ENCODE measurements at places on chromosomes 1 and 21.
A peak's percentile ranks its signal among the peaks of the same experiment; 100 is the strongest.

- no peak for DNase-seq
Observed at GRCh38 chr1:246959944-246960693, 28.4 kb upstream of the AHCTF1 start.

DNA sequence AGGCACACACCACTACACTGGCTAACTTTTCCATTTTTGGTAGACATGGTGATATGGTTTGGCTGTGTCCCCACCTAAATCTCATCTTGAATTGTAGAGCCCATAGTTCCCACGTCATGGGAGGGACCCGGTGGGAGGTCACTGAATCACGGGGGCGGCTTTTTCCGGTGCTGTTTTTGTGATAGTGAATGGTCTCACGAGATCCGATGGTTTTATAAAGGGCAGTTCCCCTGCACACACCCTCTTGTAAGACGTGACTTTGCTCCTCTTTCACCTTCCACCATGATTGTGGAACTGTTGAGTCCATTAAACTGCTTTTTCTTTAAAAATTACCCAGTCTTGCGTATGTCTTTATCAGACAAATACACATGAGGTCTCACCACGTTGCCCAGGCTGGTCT lies 1.3 kb upstream of the FTCD start:
- no peak for DNase-seq

DNA sequence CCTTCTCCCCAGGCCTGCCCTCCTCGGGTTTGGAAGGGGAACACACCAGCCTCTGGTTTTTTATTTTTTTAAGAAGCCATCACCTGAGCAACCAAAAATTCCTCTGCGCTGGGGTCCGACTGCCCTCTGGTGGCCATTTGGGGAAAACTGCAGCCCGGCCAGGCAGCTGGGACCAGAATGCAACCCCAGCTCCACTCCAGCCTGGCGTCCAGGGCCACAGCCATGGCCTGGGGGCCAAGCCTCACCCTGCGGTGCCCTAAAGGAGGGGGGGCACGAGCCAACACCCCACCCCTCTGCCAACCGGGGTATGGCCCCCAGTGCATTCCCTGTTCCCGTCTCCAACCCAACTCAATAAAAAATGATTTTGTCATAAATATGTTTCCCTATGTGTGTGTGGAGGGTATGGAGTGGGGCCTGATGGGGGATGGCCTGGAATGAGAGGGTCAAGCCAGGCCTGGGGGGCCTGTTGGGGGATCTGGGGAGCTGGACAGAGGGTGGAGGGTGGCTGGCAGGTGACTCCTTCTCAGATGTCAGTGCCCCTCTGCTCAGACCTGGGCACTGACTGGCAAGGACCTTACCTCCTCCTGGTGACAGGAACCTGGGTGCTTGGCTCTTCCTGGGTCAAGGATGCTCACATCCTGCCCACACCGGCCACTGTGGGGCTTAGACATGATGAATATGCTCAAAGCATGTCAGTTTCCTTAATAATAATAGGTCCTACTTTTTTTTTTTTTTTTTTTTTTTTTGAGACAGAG lies 3.2 kb downstream of the GPR3 start:
- DNase-seq = peak; percentile 79

GRCh38 chr1:162347281-162347680 lies 29.4 kb downstream of the SPATA46 start:
- DNase-seq = no peak

DNA sequence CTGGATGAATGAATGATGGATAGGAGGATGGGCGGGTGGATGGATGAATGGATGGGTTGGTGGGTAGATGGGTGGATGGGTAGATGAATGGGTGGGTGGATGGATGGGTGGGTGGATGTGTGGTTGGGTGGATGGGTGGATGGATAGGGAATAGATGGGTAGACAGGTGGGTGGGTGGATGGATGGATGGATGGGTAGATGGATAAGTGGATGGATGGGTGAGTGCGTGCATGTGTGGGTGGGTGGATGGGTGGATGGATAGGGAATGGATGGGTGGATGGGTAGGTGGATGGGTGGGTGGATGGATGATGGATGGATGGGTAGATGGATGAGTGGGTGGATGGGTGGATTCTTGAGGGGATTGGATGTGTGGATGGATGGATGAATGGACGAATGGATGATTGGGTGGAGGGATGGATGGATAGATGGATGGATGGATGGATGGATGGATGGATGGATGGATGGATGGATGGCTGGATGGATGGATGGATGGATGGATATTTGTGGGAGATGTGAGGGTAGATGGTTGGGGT lies 68.7 kb downstream of the SDC3 start:
- no peak for DNase-seq

- DNase-seq = no peak
Observed at GRCh38 chr1:84797603-84798002, 95.4 kb downstream of the LPAR3 start.

- peak; percentile 58 for DNase-seq
Observed at GRCh38 chr1:77757603-77758002, 2.0 kb downstream of the USP33 start.

- no peak for DNase-seq
Observed at GRCh38 chr1:174874331-174875053, 125.3 kb upstream of the CACYBP start.
